ENCODE measurements at places on chromosomes 1 and 21.

DNA sequence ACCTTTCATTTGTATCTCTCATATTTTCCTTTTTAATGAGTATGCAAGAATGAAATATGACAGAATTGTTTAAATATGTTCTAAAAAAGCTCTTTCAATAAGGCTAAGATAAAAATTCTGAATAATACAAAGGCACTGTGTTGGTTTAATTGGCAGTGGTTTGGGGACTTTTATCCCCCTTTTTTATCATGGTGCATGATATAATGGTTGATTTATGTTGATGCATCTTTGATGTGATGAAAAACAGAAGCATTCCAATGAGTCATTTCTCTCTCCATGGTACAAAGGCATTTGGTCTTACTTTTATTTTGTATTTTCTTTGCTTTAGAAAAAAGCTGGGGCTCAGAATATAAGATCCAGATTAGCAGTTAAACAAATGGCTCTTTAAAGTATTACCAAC lies 127.2 kb upstream of the GREM2 start:
- DNase-seq = no peak

DNA sequence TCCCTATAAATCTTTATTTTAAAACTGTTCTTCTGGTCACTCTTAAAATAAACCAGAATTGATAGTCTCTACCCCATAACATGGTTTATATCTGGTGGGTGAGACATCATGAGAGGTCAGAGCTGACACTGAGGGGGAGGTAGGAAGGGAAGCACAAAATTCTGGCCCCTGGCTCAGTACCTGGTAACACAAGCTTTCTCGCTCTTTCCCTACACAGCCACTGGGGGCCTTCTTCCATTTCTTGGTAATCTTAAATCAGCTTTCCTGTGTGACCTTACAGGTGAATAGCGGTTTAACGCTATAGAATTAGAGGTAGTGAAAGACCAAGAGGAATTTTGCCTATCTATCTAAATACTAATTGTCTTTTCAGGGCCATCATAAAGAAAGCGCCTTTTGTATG lies 5.4 kb downstream of the CRNN start:
- no peak for DNase-seq

- DNase-seq = no peak
Measured at GRCh38 chr1:218299416-218299815, 14.3 kb downstream of the RRP15 start.

- no peak for DNase-seq
Measured at GRCh38 chr1:235473806-235474205, 30.4 kb downstream of the B3GALNT2 start.

DNA sequence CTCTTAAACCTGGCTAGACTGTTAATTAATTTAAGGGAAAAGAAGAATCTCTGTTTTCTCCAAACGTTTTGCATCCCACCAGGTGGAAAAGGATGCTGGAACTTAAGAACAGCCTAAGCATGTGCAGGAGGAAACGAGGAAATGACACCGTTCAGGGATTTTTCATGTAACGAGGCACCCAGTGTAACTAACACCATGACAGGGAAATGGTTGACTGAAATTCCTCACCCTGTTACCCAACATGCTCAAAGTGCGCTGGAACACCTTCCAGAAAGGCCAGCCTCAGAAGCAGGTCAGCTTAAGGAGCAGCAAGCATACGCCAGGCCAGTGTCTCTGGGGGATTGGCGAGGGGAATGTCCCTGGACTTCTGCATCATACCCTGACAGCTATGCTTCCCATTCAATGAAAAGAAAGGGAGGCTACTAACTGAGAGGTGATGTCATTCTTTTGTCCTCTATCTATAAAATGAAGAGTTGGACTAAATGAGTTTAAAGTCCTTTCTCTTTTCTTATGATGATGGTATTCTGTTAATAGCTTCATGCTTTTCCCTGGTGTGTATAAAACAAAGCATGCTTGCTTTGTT lies 21.6 kb downstream of the TNN start:
- no peak for DNase-seq

DNA sequence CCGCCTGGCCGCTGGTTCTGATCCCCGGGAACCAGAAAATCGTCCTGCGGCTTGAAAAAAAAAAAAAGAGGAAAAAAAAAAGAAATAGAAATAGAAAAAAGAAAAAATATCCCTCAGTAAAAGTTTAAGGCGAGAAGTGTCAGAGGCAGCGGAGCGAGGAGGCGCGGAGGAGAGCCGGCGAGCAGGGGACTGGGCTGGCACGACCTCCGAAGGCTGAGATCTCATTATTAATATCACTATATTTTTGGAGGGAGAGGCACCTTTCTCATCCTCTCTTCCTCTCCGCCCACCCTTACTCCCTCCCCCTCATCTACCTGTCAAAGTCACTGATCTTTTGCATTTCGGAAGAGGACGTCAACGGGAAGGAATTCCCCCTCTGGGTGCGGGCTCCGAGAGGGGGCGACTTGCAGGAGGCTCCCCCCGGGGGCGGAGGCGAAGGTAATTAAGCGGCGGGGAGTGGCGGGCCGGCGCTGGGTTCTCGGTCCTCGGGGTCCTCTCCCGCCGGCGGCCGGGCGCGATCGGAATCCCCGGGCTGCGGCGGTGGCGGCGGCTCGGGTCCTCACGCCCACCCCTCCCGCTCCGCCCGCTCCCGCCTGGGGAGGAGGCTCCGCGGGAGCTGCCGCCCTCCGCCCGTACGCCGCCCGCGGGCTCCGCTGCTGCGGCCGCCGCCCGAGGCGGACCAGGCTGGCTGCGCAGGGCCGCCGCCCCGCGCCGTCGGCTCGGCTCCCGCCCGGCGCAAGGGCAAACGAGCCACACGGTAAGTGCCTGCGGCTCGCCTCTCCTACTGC lies at the start of gene NTNG1:
Gene NTNG1, plus strand, starts transcription at position 337 of the 788 bp plus-strand sequence.
- DNase-seq = no peak

DNA sequence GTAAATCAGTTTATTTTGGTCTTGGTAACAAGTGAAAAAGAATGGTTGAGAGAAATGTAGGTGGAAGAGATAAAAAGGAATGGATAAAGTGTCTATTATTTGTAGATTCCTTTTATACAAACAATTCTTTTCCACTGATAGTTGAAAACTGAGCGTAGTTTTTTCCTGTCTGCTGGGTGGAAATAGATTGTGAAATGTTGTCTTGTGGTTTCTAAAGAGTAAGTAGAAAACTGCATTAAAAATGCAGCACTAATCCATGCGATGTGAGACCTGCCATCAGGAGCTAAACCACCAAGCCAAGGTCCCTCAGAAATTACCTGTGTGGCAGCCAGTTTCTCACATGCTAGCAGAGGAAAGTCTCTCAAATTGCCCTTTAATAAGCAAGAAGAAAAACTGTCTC lies 103.2 kb upstream of the SLC44A3 start:
- DNase-seq = no peak

- DNase-seq = no peak
Measured at GRCh38 chr1:2133879-2134215, 60.7 kb downstream of the FAAP20 start.

GRCh38 chr1:163056831-163057230 lies 12.3 kb upstream of the RGS4 start:
- no peak for DNase-seq

DNA sequence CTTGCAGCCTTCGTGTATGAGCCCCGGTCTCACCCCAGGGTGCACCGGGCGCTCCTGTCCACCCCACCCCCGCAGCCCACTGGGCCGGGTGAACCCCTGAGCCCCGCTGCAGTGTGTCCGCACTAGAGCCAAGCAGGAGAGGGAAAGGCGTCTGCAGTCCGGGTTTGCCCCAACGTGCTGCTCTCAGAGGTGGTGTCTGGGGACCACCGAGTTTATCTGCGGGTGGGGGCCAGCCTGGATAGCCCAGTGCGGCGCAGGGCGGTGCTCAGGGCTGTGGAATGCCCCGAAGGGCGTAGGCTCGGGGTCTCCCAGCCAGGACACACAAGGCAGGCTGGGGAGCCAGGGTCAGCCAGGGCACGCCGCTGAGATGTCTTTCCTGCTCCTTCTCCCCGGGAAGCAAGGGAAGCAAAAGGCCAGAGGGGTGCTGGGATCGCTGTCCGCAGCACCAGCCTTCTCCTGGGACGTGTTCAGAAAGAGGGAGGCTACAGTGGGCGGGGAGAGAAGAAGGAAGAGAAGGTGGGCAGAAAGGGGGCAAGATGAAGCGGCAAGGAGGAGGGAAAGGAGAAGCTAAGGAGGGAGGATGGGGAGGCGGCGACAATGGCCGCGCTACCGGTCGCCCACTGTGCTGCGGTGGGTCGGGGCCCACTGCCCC lies 56.6 kb downstream of the MAB21L3 start:
- no peak for DNase-seq

DNA sequence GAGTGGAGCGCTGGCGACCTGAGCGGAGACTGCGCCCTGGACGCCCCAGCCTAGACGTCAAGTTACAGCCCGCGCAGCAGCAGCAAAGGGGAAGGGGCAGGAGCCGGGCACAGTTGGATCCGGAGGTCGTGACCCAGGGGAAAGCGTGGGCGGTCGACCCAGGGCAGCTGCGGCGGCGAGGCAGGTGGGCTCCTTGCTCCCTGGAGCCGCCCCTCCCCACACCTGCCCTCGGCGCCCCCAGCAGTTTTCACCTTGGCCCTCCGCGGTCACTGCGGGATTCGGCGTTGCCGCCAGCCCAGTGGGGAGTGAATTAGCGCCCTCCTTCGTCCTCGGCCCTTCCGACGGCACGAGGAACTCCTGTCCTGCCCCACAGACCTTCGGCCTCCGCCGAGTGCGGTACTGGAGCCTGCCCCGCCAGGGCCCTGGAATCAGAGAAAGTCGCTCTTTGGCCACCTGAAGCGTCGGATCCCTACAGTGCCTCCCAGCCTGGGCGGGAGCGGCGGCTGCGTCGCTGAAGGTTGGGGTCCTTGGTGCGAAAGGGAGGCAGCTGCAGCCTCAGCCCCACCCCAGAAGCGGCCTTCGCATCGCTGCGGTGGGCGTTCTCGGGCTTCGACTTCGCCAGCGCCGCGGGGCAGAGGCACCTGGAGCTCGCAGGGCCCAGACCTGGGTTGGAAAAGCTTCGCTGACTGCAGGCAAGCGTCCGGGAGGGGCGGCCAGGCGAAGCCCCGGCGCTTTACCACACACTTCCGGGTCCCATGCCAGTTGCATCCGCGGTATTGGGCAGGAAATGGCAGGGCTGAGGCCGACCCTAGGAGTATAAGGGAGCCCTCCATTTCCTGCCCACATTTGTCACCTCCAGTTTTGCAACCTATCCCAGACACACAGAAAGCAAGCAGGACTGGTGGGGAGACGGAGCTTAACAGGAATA lies 4.2 kb downstream of the TFAP2E start:
- DNase-seq = no peak

DNA sequence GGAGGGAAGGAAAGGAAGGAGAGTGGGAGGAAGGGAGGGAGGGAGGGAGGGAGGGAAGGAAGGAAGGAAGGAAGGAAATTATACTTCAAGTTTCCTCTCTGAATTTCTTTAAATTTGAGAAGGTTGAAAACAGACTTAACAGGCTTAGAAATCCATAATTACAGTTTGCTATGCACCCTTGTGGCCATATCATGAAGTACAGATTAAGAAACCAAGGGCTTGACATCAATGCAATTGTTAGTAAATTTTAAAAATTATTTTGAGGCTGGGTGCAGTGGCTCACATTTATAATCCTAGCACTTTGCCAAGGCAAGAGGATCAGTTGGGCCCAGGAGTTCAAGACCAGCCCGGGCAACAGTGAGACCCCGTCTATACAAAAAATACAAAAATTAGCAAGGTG lies 14.4 kb downstream of the ANP32E start:
- no peak for DNase-seq

- DNase-seq = no peak
Measured at GRCh38 chr1:234768569-234769283, 158.7 kb upstream of the IRF2BP2 start.

DNA sequence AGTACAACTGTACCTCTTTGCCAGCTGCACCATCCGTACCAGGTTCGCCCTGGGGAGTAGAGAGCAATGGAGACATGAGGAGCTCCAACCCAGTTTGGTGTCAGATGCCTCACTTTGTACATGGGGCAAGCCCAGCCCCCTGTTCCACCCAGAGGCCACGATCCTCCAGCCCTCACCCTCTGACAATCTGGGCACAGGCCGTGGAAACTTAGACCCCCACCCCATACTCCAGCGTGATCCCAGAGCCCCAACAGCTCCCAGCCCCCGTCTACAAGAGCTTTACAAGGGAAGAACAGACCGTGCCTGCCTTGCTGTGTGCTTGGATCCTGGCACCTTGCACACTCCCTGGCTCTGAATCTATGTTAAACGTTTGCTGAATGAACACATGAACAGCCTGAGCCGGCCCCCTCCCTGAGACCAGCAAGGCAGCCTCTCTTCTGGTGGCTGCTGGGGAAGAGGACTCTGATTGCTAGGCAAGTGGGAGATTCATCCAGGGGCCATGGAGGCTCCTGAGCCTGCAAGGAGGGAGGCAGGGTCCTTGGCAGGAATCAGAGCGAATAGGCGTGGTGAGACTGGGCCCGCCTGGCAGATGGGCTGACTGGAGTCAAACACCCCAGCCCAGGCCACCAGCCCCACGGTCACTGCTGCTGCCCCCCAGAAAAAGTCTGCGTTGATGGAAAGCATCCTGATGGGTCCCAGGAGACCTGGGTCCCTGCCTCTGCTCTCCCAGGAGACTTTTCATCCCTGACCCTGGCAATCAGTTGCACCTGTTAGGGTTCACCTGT lies 12.5 kb upstream of the PEF1 start:
- no peak for DNase-seq

DNA sequence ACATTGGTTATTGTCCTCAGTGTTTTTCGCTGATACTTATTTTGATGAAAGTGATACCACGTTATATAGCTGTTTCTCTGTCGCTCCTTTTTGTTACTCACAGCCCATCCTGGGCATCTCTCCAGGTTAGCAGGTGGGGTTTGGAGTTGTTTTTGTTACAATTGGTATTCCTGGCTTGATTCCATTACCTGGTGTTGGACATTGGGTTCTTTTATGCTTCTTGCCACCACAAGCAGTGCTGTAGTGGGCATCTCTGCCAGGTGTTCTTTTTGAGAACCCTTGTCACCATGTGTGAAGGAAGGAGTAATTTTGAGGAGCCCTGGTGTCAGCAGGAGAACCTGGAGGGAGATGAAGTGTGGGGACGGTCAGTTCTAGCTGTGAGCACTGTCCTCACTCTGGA lies 47.5 kb upstream of the PWP2 start:
- DNase-seq = no peak

- no peak for DNase-seq
Measured at GRCh38 chr1:220420726-220421125, 107.2 kb upstream of the MARK1 start.
